ENCODE measurements at places on chromosomes 7 and 10.
A peak's percentile ranks its signal among the peaks of the same experiment; 100 is the strongest.

DNA sequence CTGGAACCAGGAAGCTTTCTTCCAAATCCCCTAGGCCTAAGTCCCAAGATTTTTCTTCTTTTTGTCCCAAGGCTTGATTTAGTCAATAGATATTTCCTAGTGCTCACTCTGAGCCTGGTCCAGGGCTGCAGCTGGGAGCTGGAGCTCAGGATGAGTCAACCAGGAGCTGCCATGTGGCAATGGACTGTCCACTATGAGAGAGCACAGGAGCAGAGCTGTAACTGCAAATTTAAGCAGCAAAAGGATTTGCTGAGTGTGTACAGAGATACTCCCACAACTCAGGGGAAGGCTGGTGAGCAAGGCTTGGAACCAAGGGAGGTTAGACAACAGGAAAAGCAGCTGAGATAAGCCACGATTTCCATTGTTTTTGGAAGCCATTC lies 92.1 kb upstream of the CXCL12 start:
- no peak for DNase-seq

GRCh38 chr7:7183061-7183837 lies 905 bp downstream of the C1GALT1 start:
- peak; percentile 54 for DNase-seq

GRCh38 chr10:48316236-48316635 lies 9.8 kb downstream of the MAPK8 start:
- DNase-seq = no peak

GRCh38 chr7:50227726-50228125 lies 76.8 kb upstream of the IKZF1 start:
- no peak for DNase-seq

- no peak for DNase-seq
These were observed 302.2 kb upstream of the CACNA2D1 start for GRCh38 chr7:82745820-82746219.

- no peak for DNase-seq
These were observed 6.9 kb downstream of the PRKAR2B start for GRCh38 chr7:107051376-107051775.

DNA sequence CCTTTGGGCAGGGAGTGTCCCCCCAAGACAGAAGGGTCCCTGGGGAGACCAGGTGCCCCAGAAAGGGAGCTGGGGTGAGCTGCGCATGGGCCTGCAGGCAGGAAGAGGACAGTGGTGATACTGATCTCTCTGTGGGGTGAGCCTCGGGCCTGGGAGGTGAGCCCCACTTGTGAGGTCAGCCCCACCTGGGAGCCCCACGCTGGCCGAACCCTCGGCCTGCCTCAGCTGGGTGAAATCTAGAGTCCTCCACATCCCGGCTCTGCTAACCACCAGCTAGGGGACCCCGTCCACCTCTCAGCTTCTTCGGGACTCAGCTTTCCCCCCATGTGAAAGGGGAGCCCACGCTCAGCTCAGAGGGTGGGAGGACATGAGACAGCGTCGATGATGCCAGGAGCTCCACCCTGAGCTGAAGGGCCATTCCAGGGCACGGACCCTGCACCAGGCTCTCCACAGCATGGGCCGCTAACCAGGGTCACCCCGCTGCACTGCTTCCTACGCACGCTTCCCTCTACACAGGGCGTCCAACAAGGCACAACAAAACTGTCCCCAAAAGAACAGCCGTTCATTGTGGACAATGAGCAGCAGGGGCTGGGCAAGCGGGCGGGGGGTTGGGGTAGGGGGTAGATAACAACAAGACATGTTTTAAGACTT lies 48.7 kb downstream of the CAMK2B start:
- DNase-seq = no peak

DNA sequence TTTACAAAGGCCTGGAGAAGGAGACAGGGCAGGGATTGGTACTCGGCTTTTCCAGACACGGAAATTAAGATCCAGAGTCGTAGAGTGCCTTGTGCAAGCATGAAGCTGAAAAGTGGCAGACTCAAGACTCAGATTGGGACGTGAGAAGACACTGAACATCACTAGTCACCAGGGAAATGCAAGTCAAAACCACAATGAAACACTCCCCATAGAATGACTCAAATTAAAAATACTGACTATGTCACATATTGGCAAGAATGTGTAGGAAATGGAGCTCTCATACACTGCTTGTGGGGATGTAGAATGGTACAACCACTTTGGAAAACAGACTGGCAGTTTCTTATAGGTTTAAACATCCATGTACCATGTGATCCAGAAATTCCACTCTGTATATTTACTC lies 472.0 kb downstream of the RPS24 start:
- DNase-seq = no peak

DNA sequence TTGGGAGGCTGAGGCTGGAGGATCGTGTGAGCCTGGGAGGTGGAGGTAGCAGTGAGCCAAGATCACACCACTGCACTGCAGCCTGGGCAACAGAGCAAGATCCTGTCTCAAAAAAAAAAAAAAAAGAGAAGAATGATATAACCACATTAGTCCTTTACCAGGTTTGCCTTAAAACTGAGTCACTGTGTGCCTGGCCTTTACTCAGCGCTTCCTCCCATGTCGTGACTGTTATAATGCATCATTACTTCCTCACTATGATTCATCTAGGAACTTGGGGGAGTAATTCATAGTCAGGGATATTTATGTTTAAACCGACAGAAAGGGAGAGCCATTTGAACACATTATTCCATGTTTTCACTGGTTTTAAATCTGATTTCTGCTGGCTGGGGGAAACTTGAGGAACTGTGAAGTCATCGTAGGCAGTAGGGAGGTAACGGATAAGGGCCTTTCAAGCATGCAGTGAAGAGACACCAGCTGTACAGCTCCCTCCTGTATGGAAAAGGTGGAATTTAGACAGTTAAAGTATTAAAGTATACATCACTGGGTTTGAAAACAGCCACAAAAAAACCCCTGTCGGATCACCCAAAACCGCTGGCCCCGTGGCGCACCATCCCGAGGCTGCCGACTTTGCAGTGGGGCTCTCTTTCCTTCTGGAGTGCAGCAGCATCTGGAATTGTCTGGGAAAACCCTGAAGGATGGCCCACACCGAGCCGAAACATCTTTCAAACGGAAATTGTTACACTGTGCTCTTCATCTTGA lies 119.8 kb downstream of the NKX6-2 start:
- DNase-seq = no peak

- DNase-seq = no peak
These were observed 28.3 kb upstream of the CASD1 start for GRCh38 chr7:94481279-94481678.

DNA sequence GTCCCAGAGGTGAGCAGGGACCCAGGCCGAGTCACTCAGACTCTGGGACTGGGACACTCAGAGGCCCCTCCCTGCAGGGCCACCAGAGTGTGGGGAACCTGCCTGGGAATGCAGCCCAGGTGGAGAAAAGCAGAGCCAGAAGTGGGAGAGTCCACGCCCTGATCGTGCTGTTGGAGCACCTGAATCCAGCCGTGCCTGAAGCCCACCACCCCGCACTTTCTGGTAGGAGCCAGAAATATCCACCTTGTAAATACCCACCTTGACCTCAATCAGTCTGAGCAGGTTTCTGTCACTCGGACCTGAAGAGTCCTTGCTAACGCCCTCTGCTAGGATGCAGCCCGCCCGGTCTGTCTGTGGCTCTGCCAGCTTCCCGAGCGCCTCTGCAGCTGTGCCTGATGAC lies 86.7 kb downstream of the PDGFA start:
- no peak for DNase-seq

- DNase-seq = no peak
These were observed 1.1 kb downstream of the EPHB6 start for GRCh38 chr7:142855756-142856564.

DNA sequence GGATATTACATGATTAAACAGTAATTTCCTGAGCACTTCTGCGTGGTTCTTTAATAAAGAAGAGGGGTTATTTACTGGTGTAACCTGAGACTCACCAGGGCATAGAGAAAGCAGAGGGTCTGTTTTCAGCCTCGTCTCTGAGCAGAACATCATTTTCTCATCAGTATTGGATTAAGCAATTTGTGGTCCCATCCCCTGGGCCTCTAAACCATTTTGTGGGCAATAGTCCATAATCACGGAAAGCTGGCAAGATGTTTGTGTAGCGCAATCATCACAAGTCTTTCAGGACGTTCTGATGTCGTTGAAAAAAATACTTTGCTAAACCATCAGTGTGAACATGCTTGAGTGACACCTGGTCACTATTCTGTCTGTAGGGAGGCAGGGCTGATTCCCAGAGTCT lies 37.1 kb upstream of the SEC61G start:
- DNase-seq = peak; percentile 22

DNA sequence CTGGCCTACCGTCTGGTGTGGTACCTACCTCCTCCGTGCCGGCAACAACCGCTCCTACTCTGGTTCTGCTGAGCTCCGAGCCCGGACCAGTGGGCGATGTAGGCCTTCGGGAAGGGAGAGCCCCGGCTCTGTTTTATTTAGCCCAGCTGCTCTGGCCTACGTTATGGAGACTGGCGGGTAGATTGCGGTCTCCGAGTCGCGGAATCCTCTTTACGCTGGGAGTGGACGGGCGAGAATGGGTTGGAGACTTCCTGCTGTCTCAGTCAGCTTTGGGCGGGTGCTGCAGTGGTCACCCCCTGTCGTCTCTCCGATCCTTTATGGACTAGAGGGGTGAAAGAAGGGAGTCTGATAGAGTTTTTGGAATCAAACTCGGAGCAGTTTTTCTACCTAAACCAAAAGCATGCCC lies 406 bp downstream of the CBLL1 start:
- no peak for DNase-seq

- DNase-seq = peak; percentile 42
These were observed 504 bp upstream of the BMPER start for GRCh38 chr7:33904681-33905388.

DNA sequence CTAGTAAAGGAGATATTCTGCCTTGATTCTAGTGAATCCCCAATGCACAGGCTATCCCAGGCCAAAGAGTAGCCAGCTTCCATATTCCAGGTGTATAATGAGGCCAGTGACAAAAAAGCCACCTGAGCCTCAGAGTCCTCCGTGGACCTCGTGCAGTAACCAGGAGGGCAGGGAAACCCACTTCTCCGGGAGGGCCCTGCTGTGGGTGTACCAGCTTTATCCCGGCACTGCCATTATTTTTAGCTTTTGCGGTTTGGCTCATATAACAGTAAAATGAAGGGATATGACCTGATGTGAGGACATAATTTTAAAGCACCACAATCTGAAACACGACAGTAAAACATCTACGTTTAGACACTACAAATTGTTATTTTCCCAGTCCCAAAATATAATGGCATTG lies 109.0 kb downstream of the SVIL start:
- DNase-seq = no peak

- no peak for DNase-seq
These were observed 24.3 kb downstream of the CBLL1 start for GRCh38 chr7:107768263-107768662.

- peak; percentile 73 for DNase-seq
These were observed 365.6 kb upstream of the AUTS2 start for GRCh38 chr7:69232445-69233376.

DNA sequence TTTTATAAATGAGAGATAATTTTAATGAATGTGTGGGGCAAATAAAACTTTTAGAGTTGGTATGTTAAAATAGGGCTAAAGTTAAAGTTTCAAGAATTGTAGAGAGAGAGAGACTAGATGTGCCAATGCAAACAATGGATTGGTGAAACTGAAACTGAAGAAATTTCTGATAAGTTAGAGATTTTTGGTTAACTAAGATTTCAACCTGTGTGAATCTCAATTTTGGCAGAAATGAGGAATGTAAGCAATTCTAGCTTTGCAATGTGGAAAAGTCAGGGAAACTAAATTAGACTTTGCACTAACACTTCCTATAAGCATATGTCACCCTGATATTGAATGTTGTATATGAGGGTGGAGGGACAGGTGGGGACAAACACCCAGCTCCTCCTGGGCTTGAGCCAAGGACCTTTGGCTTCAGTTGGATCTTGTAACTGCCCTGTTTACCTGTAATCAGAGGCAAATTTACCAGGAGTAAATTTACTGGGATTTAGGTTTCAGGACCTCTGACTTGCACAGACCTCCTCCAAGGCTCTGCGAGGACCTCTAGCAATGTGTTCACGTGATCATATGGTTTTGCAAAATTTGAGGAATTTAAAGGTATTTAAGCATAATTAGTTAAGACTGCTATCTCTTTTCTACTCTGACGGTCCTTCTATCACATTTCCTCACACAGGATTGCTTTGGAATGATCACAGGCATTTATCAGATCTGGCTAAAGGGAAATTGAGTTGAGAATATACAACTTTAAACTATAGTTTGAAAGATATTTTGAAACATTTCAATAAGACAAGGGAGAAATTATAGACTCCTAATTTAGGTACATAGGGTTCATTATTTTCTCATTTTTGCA lies 33.1 kb upstream of the RPA3 start:
- no peak for DNase-seq

- no peak for DNase-seq
These were observed 30.9 kb downstream of the ANKRD16 start for GRCh38 chr10:5858811-5859210.

DNA sequence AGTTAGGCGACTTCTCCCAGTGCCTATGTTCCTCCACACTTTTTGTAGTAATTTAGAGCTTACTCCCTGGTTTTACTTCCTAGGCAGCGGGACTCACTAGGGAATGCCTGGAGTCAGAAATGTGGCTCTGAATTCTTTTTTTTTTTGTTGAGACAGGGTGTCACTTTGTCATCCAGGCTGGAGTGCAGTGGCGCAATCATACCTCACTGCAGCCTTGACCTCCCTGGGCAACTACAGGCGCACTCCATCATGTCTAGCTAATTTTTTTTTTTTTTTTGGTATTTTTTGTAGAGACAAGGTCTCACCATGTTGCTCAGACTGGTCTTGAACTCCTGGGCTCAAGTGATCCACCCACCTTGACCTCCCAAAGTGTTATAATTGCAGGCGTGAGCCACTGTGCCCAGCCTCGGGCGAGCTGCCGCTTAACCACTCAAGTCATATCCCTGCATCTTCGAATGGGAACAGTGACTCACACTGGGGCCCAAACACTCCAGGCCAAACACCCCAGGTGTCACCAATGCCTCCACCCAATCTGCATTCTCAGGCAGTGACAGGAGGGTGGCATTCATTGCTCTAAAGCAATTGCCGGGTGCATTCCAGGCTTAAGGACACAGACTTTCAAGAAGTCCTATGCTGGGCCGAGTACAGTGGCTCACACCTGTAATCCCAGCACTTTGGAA lies 19.6 kb downstream of the RGS10 start:
- DNase-seq = no peak

- DNase-seq = no peak
These were observed 50.5 kb downstream of the MALSU1 start for GRCh38 chr7:23349484-23350157.

DNA sequence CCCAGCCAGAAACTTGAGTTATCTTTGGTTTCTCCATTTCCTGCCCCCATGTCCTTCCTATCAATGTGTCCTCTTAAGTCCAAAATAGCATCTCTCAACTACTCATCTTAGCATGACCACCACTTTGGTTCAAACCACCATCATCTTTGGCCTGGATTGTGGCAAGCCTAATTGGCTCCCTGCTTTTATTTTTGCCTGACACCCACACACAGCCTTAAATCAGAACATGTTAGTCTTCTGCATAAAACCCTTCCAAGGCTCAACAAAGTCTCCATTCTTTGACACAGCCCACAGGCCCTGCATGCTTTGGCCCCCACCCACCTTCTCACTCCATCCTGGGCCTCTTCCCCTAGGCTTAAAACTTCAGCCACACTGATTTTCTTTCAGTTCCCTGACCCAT lies 2.0 kb upstream of the TSPAN14 start:
- DNase-seq = no peak

- DNase-seq = peak; percentile 98
These were observed at the start of gene CEP41 for GRCh38 chr7:130440527-130441365. Gene CEP41 (minus strand): TSS chr7:130441016. CDS start chr7:130440966, 50 bp downstream.

GRCh38 chr10:132309471-132309865 lies 1.7 kb upstream of the STK32C start:
- DNase-seq = no peak

GRCh38 chr7:14604606-14605005 lies 297.9 kb downstream of the DGKB start:
- no peak for DNase-seq

GRCh38 chr7:64867863-64868440 lies 35.1 kb upstream of the ZNF273 start:
- DNase-seq = no peak
